ENCODE measurements at places on chromosomes 6 and 20.

DNA sequence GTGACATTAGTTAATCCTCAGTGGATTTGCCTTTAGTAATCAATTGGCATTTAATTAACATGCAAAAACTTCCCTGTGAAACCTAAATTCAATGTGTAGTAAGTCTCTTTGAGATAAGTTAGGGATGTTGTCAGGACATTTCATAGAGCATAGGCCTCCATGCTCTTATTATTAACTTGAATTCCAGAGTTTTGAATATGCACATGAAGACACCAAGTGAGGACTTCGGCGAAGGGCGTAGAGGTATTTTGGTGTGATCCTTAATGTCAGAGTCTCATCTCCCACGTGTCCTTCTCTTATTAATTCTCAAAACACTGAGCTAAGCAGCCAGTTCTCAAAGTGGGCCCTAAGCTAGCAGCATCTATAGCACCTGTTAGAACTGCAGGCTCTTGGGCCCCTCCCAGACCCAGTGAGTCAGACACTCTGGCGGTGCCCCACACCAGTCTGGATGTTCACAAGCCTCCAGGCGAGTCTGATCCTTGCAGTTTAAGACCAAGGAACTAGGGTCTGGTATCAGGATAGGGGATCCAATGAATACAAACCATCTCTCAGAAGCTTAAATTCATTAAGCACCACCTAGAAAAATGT lies 292.1 kb downstream of the QKI start:
- no peak for DNase-seq

GRCh38 chr20:21514553-21515251 lies 838 bp upstream of the NKX2-2 start:
- DNase-seq: no peak

DNA sequence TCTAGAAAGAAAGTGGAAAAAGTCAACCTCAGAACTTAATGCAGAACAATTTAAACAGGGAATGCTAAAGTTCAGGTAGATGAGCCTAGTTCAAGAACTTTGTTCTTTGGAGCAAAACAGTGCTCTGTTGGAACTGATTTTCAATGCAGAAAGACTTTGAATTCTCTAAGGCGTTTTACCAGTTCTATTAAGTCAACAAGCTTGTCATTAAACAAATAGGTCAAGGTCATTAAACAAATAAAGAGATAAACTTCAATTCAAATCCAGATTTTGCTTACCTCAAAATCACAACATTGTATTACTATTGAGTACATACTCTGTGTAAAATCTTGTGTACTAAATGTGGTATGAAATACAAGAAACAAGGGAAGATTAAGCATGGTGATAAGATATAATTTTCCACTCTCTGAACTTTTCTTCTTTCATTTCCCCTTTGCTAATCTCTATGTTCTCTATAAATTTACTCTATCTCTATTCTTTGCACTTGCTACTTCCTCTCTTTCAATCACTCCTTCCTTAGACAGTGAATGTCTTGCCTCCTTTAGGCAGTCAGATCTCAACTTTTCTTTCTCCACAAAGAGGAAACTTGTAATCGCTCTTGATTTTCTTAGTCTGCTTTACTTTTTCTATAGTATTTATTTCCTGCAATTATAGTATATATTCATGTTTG lies 160.8 kb upstream of the KHDRBS2 start:
- no peak for DNase-seq

DNA sequence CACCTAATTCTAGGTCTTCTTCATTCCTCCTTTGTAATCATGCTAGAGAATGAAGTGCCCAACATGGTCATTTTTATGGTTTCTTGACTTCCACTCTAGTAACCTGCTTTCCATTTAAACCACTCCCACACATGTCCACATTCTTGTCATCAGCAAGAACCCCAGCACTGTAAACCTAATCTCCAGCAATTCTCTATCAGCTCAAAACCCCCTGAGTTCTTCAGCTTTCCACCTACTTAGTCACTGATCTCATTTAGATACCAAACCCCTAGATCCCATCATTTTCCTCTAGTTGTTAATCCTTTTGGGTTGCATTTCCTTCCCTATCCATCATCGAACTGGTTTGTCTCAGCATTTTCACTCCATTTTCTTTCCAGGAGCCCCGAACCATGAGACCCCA lies 49.7 kb downstream of the GOPC start:
- DNase-seq: no peak

DNA sequence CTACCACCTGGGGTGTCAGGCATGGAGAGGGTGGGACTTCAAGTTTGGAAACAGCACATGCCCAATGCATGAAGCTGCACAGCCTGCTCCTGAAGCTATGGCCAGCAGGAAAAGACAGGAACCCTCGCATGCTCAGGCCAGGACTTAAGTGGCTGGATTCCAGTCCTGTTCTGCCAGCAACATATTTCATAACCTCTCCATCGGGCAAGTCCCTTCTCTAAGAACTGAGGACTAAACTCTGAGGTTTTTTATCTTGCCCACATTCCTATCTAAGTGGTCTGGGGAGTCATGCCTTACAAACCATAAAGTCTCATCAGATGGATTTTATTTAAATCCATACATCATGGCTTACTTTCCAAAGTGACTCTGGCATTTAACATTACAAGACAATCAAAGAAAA lies 27.5 kb upstream of the AGPAT4 start:
- DNase-seq: peak; percentile 84

DNA sequence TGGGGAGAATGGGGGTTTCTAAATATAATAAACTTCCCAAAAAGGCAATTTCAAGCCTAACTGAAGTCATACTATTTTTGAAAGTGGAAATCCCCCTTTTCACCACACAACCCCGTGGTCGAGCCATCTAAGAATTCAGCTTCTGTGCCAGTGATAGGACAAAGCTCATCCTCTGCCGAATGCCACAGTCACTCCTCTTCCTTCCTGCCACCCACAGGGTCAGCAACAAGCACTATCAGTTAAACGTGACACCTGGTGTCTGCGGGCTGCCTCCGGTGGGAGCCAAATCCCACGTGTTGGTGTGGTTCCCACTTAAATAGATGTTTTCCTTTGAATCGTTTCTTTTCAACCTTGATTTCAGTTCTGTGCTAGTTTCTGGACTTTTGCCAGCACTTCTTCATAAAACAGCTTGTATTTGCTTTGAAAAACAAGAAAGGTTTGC lies 60.7 kb downstream of the TNFAIP3 start:
- no peak for DNase-seq

DNA sequence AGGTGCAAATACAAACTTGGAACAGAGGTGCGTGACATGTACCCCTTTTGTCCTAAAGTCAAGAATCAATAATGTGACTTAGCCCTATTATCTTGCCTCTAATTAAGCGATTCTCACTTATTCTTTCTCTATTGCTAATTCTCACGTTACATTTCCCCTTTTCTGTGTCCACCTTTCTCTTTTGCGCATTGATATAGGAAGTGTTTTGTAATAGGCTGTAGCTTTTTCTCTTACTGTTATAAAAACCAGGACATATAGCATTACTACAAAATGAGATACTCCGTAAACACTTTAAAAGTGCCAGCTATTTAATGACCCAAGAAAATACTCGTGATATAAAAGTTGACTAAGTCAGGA lies 669 bp upstream of the TMEM30A start:
- peak; percentile 6 for DNase-seq

- DNase-seq: no peak
Observed at GRCh38 chr6:166152660-166153059, 15.0 kb downstream of the TBXT start.

DNA sequence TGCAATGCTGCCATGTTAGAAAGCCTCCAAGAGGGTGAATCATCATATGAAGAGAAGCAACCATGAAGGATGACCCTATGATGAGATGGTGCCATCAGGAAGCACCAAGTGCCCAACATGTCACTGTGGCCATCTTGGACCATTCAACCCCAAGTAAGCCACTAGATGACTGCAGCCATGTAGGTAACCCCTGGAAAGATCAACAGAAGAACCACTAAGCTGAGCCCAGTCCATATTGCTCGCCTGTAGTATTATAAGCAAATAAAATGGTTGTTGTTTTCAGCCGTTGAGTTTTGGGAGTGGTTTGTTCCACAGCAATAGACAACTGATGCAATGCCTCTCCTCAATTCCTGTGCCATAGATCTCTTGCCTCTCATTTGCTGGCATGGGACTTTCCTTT lies 140.9 kb downstream of the SCML4 start:
- DNase-seq: no peak

- no peak for DNase-seq
Observed at GRCh38 chr6:170042596-170043118, 248.2 kb downstream of the DLL1 start.

DNA sequence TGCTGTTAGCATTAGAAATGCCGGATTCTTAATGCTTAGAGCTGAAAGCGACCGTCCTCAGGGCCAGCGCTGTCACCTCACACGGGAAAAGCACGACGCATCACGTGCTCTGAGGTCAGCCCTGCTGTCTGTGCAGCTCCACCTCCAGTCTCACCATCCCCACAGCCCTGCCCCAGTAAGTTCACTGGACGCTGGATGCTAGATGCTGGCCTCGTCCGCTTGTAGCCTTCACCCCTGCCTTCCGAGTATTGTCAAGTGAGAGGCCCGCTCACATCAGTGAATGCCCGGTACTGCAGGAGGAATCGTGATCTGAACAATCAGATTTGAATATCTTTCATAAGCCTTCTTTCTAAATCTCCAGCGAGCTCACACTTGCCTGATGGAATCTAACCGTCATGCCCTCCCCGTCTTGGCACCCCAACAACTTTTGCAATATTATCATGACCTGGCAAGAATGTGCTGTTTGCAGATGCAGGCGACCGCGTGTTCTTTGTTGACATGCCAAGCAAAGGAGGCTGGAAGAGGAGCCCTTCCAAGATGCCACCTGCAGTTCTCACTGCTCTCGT lies 64.9 kb downstream of the DLL1 start:
- no peak for DNase-seq

DNA sequence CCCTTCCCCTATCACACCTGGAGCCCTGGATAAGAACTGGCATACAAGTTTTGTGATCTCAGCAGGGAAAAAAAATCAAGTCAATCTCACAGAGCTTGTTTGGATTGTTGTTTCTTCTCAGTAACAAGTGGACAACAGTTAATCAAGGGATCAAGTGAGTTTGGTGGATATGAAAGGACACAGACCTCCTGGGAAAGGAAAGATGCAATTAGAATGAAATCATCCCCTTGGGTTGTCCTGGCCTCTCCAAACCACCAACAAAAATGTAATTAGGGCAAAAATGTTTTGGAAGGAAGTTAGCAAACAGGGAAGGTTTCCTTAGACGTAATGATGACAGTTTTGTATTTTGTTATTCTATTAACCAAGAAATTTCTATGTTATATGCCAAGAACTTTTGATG lies 99.1 kb upstream of the PRDM1 start:
- peak; percentile 76 for DNase-seq

GRCh38 chr20:36835453-36836198 lies 40.3 kb upstream of the TLDC2 start:
- peak; percentile 99 for DNase-seq

DNA sequence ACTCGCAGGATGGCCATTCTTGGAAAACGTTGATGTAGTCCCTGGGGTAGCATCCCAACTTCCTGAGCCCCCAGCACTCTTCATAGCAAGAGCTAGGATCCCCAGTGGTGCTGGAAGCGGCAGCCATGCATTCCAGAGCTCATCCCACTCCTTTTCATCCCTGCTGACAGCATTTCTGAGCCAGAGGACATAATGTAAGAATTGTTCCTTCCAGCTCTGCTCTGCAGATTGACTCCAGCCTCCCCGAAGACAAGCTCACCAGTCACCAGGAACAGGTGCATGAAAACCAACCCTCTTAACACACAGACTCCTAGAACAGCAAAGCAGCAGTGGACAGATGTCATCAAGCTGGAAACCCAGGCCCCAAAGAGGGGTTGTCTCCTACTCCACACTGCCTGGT lies 3.8 kb downstream of the SLC13A3 start:
- no peak for DNase-seq

- no peak for DNase-seq
Observed at GRCh38 chr6:45469663-45470062, 91.9 kb upstream of the SUPT3H start.

DNA sequence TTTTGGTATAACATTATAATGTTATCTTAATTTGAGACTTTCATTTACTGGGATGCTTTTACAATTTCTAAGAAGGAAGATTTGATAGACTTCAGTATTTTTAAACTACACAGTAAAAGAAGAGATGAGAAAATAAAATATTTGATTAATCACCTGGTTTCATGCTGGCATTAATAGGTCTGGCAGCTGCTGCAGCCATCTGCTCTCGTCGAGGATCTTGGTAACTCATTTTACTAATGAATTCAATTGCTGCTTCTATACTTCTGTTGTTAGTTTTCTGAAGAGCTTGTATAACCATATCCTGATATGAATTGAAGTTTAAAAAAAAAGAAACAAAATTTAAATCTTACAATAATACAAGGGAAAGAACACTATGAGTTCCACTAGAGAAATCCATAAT lies 23.0 kb downstream of the LATS1 start:
- DNase-seq: no peak

- no peak for DNase-seq
Observed at GRCh38 chr6:168408504-168409136, 32.4 kb upstream of the SMOC2 start.

- no peak for DNase-seq
Observed at GRCh38 chr20:4216142-4216735, 200.9 kb upstream of the RNF24 start.

DNA sequence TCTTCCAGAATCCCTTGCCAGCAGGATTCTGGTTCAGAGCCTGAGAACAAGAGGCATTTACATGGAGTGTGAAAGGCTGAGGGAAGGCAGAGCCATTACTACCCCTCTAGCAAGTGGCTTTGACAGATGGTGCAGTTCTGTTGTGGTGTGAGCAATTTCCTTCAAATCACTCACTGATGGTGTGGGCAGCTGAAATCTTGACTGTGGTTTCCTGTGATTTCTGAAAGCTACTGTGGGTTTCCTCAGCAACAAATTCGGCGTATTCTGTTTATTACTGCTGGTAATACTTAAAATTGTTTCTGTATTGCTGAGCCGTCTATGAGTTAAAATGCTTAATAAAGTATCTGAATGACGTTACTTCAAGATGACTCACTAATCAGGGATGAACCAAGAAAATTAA lies 181.5 kb upstream of the TCF21 start:
- peak; percentile 61 for DNase-seq

- DNase-seq: peak; percentile 71
Observed at GRCh38 chr6:43910638-43911353, 140.8 kb downstream of the VEGFA start.

- DNase-seq: no peak
Observed at GRCh38 chr6:20805021-20805420, 270.8 kb downstream of the CDKAL1 start.

- DNase-seq: peak; percentile 92
Observed at GRCh38 chr20:50980071-50980681, 21.6 kb downstream of the MOCS3 start.

Data from GM03348 (cell line).